ENCODE measurements at places on chromosomes 11 and 22. TPM values are rescaled to one million over a fixed set of nuclear protein-coding genes. Genes with fewer than 3 reads are reported as not detected.
A peak's percentile ranks its signal among the peaks of the same experiment; 100 is the strongest.

DNA sequence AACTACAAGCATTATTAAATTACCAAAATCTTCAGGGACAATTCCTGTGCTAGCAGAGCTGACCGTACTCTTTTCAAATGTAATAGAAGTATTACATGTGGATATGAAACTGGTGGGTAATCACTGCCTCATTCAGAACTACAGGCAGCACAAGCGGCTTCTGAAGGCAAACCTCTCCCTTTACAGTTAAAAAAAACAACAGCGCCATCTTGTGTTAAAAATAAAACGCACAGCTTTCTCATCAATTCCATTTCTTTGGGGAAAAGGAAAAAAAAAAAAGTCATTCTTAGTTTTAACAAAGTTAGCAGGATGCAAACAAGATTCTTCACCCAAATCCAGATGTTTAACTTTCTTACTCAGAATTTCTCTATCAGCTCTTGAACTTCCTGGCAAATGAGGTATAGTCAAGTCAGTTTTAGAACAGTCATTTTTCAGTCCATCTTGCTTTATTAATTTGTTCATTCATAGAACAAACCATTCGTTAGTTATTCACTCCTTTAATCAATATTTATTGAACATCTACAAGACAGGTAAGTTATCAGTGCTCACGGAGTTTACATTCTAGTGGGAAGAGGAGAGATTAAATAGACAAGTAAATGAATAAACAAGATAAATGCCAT lies 331.8 kb upstream of the MPPED2 start:
- DNase-seq, result peak; percentile 26
- no peak overlapping the region for H3K27ac ChIP-seq
- no peaks in the 10 kb centered on the region for H3K36me3 ChIP-seq
- no peaks in the 10 kb centered on the region for H3K4me1 ChIP-seq
- H3K4me3 ChIP-seq, result no peak overlapping the region
- no peaks in the 10 kb centered on the region for H3K27me3 ChIP-seq

DNA sequence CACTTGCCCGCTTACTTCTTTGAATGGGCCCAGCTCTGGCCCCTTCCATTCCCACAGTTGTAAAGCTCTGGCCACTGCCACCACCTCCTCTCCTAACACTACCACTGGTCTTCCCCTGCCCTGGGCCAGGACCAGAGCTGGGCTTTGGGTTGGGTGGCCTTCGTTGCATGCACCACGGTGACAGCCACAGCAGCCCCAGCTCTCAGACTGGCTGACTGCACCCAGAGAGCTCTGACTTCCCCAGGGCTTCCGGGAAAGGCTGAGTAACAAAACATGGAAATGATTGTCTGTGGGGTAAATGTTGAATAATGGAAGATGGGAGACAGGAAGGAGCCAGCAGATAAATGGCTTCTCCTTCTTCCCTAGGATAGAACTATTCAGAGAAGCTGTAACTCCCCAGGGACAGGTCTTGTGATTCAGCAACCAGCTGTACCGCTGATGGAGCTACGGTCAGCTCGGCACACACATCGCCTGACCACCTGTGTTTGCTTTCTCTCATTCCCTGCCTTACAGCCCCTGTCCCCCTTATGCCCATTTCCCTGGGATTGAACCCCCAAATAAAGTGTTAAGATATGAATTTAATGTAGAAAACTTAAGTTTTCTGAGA lies 27.6 kb downstream of the SCN4B start:
- H3K27ac ChIP-seq, result no peak overlapping the region
- DNase-seq, result no peak

LYVE1 gene
- total RNA-seq, result 141 TPM

UPK2 gene
- total RNA-seq, result 0.39 TPM

SIK2 gene
- 33.0 TPM for total RNA-seq

EMID1 gene
- total RNA-seq, result 12.7 TPM

PHLDA2 gene
- total RNA-seq, result not detected

GRCh38 chr11:35139722-35140282 lies 831 bp downstream of the CD44 start:
- no peaks in the 10 kb centered on the region for H3K27me3 ChIP-seq
- peak overlapping the region; percentile 8 for H3K27ac ChIP-seq
- DNase-seq, result peak; percentile 62
- H3K4me1 ChIP-seq, result peaks cover 20% of the 10 kb centered on the region
- no peaks in the 10 kb centered on the region for H3K36me3 ChIP-seq

THRSP gene
- 1.3 TPM for total RNA-seq

POTEH gene
- not detected for total RNA-seq

DNA sequence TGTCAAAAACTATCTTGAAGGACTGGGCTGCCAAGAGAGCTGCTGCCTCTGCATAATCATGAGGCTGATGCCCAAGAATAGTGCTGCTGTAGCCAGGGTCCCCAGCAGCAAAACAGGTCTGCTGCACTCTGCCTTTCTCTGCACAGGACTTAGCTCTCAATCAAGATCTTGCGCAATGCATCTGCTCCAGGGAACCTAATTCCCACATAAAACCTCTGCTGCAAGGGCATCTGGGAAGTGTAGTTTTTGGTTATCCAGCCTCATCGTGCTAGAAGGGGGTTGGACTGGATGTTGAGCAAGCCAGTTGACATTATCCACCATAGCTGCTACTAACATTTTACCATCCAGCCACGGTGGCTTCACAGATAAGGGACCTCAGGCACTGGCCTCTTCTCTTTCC lies 192.7 kb downstream of the C11orf91 start:
- DNase-seq, result peak; percentile 24
- H3K27me3 ChIP-seq, result no peaks in the 10 kb centered on the region
- H3K4me1 ChIP-seq, result no peaks in the 10 kb centered on the region

GRCh38 chr11:106331176-106331575 lies 253.7 kb downstream of the AASDHPPT start:
- H3K27me3 ChIP-seq, result no peaks in the 10 kb centered on the region
- no peaks in the 10 kb centered on the region for H3K36me3 ChIP-seq

DNA sequence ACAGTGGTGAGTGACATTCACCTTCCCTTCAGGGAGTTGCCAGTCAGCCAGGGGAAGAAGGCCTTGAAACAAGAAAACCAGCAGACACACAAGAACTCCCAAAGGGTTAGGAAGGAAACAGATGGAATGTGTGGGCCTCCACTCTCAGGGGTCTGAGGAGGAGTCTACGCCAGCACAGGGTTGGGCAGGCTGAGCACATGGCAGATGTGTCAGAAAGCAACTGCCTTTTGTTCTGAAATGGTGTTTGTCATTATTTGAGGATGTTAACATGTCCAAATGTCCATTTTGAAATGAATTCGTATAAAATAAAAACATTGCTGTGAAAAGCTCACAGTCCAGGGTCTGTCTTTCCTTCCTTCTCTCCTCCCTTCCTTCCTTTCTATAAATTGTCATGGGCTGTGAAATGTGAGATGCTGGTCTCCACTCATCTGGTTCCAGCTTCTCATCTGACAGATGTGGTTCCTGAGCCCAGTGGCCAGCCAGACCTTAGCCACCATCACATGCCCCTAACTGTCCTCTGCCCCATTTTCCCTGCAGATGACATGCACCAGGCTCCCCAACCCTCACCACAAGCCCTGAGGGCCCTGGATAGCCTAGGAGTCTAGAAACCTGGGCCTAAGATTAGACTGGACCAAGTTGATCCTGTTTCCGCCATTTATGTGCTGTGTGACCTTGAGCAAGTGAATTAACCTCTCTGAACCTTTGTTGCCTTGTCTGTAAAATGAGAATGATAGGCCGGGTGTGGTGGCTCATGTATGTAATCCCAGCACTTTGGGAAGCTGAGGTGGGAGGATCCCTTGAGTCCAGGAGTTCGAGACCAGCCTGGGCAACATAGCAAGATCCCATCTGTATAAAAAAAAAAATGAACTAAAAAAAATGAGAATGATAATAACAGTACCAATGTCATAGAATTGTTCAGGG lies 56.2 kb upstream of the CRYBB3 start:
- no peaks in the 10 kb centered on the region for H3K27me3 ChIP-seq
- no peak overlapping the region for H3K27ac ChIP-seq
- no peaks in the 10 kb centered on the region for H3K36me3 ChIP-seq
- DNase-seq, result no peak
- no peak overlapping the region for H3K4me3 ChIP-seq

GRCh38 chr11:17145972-17146371 lies 61.8 kb downstream of the PIK3C2A start:
- no peaks in the 10 kb centered on the region for H3K36me3 ChIP-seq
- H3K4me1 ChIP-seq, result no peaks in the 10 kb centered on the region
- DNase-seq, result no peak
- no peaks in the 10 kb centered on the region for H3K27me3 ChIP-seq

DNA sequence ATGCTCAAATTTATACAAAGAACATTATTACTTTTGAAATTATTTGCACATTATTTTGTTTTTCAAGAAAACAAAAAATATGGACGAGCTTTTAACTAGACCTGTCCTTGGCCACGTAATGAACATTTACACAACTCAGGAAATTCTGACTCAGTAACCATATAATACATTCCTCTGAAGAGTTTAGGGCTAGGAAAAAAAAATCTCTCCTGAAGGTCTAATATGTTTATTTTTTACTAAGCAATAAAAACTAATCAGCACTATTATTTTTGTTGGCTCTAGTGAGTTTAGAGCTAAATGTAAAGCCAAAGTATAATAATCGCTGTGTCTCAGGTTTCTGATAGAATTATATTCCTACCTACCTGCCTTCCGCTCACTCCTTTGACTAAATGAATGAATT lies 187.5 kb downstream of the SWAP70 start:
- H3K27me3 ChIP-seq, result no peaks in the 10 kb centered on the region
- peaks cover 9% of the 10 kb centered on the region for H3K4me1 ChIP-seq
- H3K4me3 ChIP-seq, result no peak overlapping the region
- DNase-seq, result no peak

DNA sequence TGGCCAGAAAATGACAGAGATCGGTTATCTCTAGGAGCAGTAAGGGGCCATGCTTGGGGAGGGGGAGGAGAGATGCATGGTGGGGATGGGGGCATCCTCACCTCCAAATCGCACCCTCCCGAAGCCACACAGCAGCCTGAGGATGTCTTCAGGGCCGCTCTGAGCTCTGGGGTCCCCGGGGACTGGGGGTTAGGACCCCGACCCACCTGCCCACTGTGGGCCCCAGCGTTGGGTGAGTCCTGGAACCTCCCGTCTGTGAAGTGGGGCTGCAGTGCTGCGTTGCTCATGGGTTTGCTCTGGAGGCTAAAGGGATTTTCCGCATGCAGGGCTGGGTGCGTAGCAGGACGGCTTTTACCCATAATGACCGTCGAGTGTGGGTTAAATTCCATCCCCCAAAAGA lies 1046.3 kb downstream of the BRD1 start:
- no peaks in the 10 kb centered on the region for H3K36me3 ChIP-seq
- peak; percentile 2 for DNase-seq
- H3K4me1 ChIP-seq, result no peaks in the 10 kb centered on the region

SLC22A9 gene
- total RNA-seq, result not detected

DNA sequence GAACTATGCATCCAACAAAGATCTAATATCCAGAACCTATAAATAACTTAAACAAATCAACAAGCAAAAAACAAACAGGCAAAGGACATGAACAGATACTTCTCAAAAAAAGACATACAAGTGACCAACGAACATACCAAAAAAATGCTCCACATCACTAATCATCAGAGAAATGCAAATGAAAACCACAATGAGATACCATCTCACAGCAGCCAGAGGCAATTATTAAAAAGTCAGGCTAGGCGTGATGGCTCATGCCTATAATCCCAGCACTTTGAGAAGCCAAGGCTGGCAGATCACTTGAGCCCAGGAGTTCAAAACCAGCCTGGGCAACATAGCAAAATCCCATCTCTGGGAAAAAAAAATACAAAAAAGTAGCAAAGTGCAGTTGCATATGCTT lies 10.7 kb downstream of the SAA4 start:
- DNase-seq, result no peak
- no peaks in the 10 kb centered on the region for H3K27me3 ChIP-seq
- H3K36me3 ChIP-seq, result no peaks in the 10 kb centered on the region
- H3K4me3 ChIP-seq, result no peak overlapping the region
- H3K4me1 ChIP-seq, result no peaks in the 10 kb centered on the region
- H3K27ac ChIP-seq, result no peak overlapping the region

UQCC3 gene
- 16.4 TPM for total RNA-seq

- no peaks in the 10 kb centered on the region for H3K36me3 ChIP-seq
- no peaks in the 10 kb centered on the region for H3K27me3 ChIP-seq
- H3K4me1 ChIP-seq, result peaks cover 11% of the 10 kb centered on the region
Measured at GRCh38 chr11:34245041-34245440, 112.8 kb downstream of the ABTB2 start.

DNA sequence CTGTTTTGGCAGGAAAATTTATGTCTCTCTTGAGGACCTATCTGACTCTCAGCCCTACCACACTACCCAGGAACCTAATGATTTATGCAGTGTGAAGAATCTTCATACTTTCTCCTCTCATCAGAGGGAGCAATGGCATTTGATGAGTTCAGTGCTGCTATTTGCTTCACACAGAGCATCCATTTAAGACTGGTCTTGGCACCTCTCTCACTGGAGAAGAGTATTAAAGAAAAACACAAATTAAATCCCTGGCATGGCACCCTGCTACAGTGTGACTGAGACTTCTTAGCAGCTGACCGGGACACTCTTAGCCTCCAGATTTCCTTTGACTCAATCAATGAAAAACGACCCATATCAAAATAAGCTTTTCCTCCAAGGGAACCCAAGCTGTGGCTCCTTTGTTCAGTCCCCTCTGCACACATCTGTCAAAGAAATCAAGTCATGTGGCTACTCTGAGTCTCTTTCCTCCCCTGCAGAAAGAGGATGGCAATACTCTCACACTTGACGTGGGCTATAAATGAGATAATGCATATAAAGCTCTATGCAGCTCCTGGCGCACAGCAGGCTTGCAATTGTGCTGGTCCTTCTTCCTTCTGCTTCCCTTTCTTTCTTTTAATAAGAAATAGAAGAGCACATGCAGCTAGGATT lies 186.1 kb upstream of the E2F8 start:
- H3K27me3 ChIP-seq, result no peaks in the 10 kb centered on the region
- no peak overlapping the region for H3K4me3 ChIP-seq
- H3K27ac ChIP-seq, result no peak overlapping the region
- no peaks in the 10 kb centered on the region for H3K4me1 ChIP-seq

TEX54 gene
- not detected for total RNA-seq

SMIM35 gene
- not detected for total RNA-seq

UCP3 gene
- 1.6 TPM for total RNA-seq

DNA sequence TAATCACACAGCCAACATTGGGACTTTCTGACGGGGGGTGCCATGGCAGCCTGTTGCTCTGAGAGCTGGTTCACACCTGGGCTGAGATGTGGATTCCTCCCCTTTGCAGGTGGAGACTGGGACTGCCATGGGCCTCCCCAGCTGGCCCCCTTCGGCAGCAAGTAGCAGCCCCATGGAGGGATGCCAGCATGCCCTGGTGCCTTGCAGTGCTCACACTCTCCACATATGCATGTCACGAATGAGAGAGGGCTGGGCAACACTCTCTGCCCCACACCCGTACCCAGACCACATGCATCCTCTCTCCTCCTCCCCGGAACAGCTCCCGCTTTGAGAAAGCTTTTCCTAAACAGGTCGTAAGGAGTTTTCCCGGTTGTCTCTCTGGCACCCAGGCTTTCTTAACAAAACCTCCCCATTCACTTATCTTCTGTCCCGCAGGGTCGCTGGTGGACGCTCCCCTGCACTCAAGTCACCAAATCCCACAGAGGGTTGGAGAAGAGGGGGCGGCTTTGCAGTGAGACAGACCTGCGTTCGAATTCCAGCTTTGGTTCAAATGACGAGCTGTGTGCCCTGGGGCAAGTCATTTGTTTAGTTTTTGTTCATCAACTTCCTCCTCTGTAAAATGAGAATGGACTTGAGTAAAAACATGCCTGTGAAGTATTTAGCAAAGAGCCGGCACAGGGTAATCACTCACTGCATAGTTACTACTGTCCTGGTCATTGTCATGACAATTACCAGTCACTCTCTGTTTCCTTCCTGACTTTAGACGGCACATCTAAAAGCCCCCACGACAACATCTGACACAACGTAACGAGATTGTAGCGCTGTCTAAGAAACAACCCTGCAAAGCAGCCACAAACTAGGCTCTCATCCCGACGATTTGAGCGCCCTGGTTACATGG lies 231.3 kb upstream of the B3GAT1 start:
- no peak overlapping the region for H3K27ac ChIP-seq
- no peaks in the 10 kb centered on the region for H3K27me3 ChIP-seq
- H3K4me3 ChIP-seq, result no peak overlapping the region
- no peak for DNase-seq
- H3K36me3 ChIP-seq, result no peaks in the 10 kb centered on the region

OR2AT4 gene
- total RNA-seq, result not detected

Measured in adrenal gland (tissue), 19 donors.